ENCODE measurements at places on chromosomes 1 and 21.

- DNase-seq, result no peak
Measured at GRCh38 chr1:203733009-203733863, 31.7 kb upstream of the LAX1 start.

DNA sequence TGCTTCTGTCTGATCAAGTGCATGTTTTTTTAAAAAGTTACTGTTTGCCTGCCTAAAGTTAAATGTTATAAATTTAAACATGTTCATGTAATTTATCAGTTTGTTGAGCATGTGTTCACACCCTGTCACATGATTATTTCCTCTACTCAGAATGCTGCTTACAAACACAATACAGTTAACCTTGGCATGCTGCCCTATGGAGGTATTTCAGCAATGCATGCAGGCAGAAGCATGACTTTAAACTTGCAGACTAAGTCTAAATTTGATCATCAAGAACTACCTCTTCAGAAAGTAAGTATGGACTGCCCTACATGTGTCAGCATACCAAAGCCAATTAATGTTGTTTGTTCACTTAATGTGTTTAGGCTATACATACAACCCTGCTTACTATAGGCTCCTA lies 161.6 kb downstream of the LRRC40 start:
- DNase-seq, result no peak

DNA sequence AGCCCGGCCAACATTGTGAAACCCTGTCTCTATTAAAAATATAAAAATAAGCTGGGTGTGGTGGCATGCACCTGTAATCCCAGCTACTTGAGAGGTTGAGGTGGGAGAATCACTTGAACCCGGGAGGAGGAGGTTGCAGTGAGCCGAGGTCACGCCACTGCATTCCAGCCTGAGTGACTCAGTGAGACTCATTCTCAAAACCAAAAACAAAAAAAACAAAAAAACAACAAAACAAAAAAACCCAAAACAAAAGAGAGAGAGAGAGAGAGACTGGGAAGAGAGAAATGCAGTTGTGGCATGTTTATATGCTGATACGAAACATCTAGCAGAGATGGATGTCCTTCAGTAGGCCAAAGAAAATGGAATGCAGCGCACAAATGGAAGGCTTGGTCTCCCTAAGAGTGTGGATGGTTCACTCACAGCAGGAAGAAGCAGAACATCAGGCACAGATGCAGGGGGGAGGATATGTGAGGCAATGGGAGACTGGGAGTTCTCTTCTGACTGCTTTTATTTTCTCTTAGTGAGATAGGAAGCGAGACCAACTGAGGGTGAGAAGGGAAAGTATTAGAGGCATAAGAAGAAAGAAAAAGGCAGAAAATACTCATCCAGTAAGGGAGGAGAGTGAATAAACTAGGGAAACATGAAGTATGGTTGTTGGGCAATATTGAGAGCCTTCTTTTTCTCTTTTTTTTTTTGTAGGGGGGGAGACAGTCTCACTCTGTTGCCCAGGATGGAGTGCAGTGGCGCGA lies 16.0 kb downstream of the THEM4 start:
- DNase-seq, result no peak

- DNase-seq, result no peak
Measured at GRCh38 chr21:44845418-44846223, 27.8 kb upstream of the SUMO3 start.

GRCh38 chr1:54406339-54407153 lies at the start of gene SSBP3:
Gene SSBP3 (minus strand): TSS chr1:54406394.
- no peak for DNase-seq

DNA sequence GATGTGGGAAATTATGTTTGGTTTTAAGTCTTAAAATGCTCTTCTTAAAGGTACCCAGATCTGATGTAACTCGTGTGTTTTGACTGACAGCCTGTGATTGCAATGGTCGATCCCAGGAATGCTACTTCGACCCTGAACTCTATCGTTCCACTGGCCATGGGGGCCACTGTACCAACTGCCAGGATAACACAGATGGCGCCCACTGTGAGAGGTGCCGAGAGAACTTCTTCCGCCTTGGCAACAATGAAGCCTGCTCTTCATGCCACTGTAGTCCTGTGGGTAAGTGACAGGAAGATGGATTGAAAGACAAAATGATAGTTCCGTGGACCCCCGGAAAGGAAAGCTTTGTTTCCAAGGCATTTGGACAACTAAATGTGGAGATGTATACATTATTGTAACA lies 71.6 kb upstream of the LAMC2 start:
- no peak for DNase-seq

- DNase-seq, result no peak
Measured at GRCh38 chr1:51524817-51525216, 5.8 kb upstream of the EPS15 start.

GRCh38 chr1:235809688-235810397 lies 56.9 kb downstream of the LYST start:
- no peak for DNase-seq

GRCh38 chr21:34074283-34075090 lies 1.1 kb downstream of the MRPS6 start:
- DNase-seq, result no peak

DNA sequence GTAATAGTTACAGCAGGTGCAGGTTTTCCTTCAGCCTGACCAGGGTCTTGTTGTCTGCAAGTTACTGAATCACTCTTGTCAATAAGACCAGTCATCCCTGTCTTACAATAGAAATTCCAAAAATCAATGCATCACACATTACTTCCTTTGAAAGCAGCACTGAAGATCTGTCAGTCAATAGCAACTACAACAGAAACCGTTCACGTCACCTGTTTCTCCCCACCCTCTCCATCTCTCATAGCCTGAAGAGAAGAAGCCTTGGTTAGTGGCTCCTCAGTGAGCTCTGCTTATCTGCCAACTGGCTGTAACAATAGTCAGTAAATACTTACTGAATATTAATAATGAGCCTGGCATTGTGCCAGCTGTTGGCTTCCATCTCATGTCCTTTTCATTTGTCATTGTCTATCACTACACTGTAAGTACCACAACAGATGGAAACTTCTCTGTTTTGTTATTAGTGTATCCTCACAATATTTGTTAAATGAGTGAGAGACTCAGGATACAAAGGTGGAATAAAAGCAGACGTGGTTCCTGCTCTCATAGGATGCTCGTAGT lies 195.2 kb downstream of the S1PR1 start:
- DNase-seq, result no peak

DNA sequence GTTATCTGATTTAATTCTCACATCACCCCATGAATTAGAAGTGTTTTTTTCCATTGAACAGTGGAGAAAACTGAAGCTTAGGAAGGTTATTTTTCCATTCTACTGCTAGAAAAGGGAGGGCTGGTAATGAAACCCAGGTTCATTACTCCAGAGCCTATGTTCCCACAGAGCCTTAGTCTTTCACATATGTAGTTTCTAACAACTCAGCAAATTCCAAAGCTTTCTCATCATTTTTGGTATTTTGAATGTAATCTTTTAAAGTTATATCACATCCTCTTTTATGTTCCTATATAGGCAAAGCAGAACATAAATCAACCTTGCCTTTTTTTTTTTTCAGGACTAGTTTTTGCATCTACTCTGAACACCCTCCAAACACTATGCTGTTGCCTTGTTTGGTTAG lies 131.9 kb upstream of the BEND5 start:
- no peak for DNase-seq

DNA sequence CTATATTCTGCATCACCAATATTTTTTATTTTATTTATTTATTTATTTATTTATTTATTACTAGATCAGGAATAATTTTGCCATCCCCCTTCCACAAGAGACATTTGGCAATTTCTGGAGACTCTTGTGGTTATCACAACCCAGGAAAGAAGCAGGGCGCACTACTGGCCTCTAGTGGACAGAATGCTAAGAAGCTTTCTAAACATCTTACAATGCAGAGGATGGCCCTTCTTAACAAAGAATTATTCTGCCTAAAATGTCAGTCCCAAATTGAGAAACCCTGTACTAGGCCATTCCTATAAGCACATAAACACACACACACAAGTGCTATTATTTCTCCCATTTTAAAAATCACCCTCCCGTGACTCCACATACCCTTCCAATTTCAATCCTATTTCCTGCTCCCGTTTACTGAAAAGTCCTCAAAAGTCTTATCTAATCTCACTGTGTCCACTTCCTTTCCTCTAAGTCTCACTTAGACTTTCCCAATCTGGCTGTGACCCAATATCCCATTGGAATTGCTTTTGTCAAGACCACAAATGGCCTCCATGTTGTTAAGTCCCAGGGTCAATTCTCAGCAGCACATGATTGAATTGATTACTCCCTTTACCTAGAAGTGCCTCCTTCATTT lies 43.7 kb upstream of the RNF11 start:
- no peak for DNase-seq

DNA sequence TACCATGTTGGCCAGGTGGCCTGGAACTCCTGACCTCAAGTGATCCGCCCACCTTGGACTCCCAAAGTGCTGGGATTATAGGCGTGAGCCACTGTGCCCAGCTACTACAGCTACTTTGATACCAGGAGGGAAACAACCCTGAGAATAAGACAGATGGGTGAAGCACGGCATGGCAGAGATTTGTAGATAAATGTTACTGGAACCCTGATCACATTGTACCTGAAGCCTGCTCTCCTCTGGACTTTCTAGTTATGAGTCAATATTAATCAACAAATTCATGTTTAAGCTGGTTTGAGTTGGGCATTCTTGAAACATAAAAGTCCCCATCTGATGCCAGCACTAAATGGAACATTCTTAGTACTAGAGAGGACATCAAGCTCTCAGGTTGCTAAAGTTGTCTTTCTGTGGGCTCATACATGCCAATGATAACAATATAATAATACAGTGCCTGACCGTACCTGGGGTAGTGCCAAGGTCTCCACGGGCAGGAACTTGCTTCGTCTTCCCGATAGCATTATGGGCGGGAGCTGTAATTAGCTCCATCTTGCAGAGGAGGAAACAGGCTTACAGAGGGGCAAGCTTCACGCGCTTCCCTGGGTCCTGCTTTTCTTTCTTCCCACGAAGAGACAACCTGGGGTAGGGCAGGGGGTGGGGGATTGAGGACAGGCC lies 30.7 kb upstream of the SLC19A1 start:
- DNase-seq, result no peak

GRCh38 chr1:205523261-205523890 lies 18.9 kb downstream of the CDK18 start:
- no peak for DNase-seq

- DNase-seq, result no peak
Measured at GRCh38 chr1:156885880-156886355, 7.6 kb upstream of the PEAR1 start.

DNA sequence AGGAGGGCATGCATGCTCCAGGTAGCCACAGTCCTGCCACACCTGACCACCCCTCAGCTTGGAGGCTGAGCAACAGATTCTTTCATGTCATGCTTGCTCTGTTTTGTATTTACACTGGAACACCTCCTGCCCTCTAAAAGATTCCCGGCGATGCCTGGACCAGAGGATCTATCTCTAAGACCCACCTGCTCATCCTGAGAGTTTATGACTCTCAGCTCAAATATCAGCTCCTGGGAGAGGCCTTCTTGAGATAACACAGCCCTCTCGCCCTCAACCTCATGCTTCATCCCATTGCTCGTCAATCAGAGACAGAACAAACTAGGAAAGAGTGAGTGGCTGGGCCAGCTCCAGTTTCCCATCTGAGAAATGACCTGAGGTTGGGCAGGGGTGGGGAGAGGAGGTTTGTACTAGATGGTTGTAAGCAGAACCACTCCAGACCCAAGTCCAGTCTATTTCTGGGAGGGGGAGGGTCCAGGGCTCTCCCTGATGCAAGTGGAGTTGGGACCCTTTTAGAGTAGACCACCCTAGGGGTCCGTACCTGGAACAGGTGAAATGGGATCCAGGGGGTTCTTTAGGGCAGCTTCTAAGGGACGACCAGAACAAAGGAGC lies 524.5 kb downstream of the MATN1 start:
- peak; percentile 80 for DNase-seq

- no peak for DNase-seq
Measured at GRCh38 chr1:112935461-112936111, 20.4 kb downstream of the SLC16A1 start.

- DNase-seq, result no peak
Measured at GRCh38 chr1:106620521-106620954, 435.9 kb upstream of the PRMT6 start.

DNA sequence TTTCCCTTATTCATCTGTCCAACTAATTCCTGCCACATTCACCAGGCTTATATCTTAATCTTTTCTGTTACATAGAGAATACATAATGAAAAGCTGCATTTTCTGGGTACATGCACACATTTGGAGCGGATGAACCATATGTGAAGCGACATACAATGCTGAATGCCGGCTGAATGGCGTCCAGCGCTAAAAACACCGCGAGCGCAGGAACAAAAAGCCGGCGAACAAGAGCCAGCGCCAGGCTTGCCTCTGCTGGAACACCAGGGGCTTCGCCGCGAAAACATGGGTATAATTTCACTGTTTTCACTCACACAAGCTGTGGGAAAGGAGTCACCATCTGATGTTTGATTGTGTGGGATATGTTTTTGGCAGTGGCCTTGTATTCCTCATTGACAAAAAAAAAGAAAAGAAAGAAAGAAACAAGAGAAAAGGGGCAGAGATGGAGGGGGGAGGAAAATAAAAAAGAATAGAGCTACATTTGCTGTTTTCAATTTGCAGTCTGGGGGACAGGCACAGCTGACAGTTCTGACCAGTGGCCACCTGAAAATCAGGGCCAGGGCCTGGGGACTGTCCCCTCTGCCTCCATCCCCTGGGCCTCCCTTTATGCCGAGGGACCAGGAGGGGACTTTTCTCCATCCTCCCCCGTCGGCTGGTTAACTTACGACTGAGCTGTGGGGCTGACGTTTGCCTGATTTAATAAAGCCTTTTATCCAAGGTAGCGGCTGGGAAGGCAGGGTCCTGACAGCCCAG lies 70.2 kb upstream of the OLIG2 start:
- no peak for DNase-seq

DNA sequence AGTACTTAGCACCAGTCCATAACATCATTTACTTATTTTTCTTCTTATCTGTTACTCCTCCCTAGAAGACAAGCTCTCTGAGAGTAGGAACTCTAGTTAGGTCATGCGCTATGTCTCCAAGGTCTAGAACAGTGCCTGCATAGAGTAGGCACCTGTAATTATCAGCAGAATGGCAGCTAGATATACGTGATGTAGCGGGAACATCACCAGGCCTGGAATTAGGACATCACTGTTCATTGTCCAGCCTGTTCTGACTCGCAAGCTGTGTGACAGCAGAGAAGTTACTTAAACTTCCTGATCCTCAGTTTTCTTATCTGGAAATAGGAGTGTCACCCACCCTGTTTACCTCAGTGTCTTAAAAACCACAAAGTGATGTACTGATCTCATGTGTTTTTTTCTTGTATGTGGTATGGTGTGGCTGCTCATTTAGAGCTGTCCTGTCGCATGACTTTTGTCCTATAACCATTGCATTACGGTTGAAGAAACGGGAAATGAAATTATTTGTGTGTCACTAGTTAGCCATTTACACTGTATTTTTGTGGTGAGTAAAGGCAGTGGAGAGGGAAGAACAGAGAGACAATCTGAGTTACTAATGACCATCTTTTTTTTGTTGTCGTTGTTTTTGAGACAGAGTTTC lies 37.1 kb upstream of the EXO1 start:
- no peak for DNase-seq

GRCh38 chr1:36532810-36533401 lies 50.2 kb upstream of the CSF3R start:
- DNase-seq, result no peak
